ENCODE measurements at places on chromosomes 4 and X.

- no peak for DNase-seq
Observed at GRCh38 chr4:74391890-74392475, 27.0 kb downstream of the EREG start.

DNA sequence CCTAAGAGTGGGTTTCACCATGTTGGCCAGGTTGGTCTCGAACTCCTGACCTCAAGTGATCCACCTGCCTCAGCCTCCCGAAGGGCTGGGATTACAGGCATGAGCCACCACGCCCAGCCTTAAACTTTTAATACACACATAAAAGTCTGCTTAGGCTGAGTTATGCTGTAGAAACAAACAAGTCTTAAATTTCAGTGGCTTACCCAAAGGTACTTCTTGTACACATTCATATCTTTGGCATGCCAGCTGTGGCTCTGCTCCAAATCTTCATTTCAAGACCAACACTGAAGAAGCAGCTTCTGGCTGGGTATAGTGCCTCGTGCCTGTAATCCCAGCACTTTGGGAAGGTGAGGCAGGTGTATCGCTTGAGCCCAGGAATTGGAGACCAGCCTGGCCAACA, 80.3 kb downstream of the PPEF2 start:
- no peak for DNase-seq

DNA sequence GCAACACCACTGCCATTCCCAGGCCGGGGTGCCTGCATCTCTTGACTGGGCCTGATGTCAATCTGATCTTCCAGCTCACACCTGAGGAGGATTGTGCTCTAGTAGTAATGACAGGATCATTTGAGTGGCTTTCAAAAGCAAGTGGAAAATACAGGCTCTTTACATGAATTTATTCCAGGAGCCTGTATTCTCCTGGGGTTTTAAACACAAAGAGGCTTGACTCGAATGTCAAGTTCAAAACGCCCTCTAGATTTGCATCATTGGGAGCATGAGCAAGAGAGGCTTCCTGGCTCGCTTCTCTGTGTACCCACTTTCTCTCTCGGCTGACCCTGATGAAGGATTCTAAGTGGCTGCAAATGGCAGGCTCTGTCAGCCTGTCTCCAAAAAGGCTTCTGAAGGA, 199.5 kb upstream of the PUDP start:
- no peak for DNase-seq

- DNase-seq = no peak
Observed at GRCh38 chrX:10052906-10053625, 85.9 kb downstream of the CLDN34 start.

GRCh38 chr4:27245216-27245615, 384.6 kb downstream of the STIM2 start:
- DNase-seq = no peak

Data from posterior vena cava (tissue), 2 donors.